ENCODE measurements at places on chromosomes 16 and 17. TPM values are rescaled to one million over a fixed set of nuclear protein-coding genes. Genes with fewer than 3 reads are reported as not detected.
A peak's percentile ranks its signal among the peaks of the same experiment; 100 is the strongest.

GRCh38 chr17:66233023-66233753 is 4.0 kb upstream of the APOH start:
- no peak for ATAC-seq

DNA sequence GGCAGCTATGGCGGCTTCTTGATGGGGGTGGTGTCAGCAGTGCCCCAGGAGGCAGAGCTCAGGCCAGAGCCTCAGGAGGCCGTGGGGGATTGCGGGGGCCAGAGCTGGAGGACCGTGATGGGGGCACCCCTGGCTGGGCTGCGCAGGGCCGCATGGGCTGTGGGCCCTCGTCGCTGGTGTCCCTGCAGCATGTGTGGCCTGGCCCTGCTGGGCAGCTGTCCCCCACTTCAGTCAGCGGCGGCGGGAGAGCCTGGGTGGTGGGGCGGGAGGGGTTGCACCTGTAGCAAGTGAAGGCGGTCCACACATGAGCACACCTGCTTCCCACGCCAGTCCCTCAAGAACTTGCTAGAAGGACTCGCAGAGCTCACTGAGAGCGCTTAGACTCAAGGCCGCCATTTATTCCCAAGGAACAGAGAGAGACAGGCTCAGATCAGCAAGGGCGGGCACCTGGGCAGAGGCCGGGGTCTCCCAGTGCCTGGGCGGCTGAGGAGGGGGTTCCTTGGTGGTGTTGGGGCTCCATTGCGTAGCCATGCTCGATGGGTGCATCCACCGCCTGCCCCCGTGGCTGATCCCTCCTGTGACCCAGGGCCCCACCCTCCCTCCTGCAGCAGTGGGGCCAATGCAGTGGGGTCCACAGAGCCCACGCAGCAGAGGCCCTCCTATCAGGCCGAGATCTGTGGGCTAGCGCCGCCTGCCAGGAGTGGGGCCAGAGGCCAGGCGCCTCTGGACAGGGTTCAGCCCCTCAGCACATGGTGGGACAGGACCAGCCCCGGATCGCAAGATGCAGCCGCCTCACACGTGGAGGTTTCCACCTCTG is 15.7 kb downstream of the PRSS27 start:
- ATAC-seq: no peak

DNA sequence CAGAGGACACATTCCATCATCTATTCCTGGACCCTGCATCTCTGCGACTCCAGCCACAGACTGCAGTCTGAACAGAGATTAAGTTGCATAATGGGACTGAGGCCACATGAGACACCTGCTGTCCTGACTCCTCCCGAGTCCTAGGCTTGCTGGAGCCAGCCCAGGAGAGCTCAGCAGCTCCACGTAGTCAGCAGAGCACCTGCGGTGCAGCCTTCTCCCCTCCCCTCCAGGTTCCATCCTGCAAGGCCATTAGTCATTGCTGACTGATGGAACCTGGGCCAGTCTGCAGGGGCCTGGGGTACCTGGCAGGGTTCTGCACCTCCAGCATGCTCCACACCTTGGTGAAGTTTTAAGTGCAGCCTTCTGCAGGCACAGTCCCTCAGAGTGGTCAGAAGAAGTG is 76.7 kb downstream of the PLD6 start:
- ATAC-seq: peak; percentile 58

- no peak for ATAC-seq
Measured at GRCh38 chr17:9895923-9896322, 9.1 kb downstream of the RCVRN start.

CFAP52 gene
- not detected for total RNA-seq

DNA sequence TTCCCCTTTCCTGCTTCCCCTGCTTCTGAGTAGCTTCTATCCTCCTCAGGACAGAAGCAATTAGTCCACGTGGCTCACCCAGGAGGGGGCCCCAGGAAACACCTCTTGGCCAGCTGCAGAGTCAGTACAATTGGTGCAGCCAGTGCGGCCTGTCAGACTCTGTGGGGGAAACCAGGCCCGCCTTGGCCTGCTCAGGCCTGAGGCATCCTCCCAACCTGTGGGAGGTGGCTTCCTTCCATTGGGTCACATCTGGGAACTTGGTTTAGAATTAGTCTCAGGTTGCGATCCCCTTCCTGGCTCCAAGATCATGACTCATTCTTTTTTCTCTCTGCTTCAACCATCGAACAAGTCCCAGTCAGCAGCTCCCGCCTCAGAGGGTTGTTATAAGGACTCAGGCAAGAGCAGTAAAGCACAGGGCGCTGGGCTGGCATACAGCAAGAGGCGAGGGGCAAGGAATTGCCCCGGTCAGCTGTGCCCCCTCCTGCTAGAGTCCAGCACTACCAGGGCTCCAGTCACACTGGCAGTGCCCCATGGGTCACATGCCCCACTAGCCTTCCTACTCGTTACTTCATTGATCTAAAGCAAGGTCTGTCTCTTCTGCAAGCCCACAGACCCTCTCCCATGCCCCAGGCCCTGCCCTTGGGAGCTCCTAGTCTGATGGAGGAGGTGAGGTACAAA is 8.1 kb upstream of the EPX start:
- peak; percentile 81 for ATAC-seq

OTOP3 gene
- total RNA-seq: 14.7 TPM

- ATAC-seq: no peak
Measured at GRCh38 chr16:72073560-72074230, 10.7 kb downstream of the HPR start.

MYO15A gene
- 0.44 TPM for total RNA-seq

CCDC92B gene
- total RNA-seq: 0.68 TPM

GRCh38 chr17:67212714-67213417 is 32.1 kb downstream of the HELZ start:
- no peak for ATAC-seq

- no peak for ATAC-seq
Measured at GRCh38 chr16:65700596-65700995, 578.7 kb upstream of the CDH11 start.

EVPL gene
- total RNA-seq: 175 TPM

DNA sequence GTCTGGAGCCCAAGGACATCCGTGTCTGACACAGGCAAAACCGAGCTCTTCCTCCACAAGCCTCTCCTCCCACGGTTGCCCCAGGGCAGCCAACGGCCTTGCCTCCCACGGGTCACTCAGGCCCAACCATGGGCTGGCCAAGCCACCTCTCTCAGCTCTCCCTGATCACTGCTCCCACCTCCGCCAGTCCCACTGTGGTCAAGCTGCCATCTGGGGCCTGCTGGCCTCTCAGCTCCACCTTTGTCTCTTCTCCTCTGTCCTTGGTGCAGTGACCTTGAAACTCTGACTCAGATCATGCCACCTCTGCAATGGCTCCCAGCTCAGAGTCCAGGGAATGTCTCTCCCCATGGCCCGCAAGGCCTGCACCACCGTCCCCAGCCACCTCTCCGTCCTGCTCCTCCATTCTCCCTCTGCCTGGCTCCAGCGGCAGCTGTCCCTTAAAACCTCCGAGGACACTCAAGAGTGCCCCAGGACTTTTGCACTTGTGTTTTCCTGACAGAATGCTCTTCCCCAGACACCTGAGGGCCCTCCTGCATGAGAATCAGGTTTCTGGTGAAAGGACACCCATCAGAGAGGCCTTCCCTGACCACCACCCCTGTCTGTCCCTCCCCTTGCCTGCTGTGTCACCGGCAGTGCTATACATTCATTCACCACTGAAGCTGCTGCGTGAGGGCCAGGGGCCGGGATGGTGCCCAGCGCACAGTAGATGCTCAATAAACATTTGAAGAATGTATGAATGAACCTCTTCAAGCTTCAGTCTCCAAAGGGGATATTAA is 19.3 kb downstream of the PEMT start:
- ATAC-seq: no peak

DNA sequence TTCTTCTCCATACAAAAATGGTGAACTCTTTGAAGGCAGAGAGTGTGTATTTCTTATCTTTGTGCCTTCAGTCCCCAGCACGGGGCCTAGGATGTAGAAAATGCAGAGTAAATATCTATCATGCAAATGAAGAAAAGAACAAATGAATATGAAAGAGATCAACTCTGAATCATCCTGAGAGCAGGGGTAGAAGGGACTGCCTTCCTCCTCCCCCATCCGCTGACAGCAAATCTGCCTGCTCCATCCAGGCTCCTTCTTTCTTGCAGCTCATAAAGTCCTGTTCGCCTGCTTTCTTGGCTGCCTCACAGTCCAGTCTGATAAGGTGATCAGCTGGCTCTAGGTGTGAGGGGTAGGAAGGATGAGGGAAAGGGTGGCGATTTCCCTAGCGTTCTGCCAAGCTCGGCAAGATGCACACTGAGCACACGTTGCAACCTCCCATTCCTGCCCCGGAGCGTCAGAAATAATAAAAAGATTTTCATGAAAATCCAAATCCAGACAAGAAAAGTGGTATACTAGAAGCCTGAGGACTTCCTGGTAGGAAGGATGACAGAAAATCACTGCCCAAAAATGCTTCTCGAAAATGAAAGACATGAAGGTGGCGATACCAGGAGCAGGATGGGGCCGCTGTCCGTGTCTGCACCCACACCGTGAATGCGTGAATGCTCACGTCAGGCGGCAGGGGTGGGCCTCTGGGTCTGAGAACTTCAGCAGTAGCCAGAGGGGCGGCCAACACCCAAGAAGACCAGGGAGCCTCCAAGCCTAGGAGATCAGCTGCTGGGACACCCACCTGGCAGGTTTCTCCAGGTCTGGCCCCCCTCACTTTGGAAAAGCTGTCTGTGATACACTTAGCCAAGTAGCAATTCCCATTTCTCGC is 67.1 kb downstream of the VPS53 start:
- no peak for ATAC-seq
